T-helper 2 cell (primary cell): ENCODE measurements at places on chromosomes 5 and 9.

- DNase-seq: no peak
These were observed 328.7 kb downstream of the NSG2 start for GRCh38 chr5:174374206-174374605.

DNA sequence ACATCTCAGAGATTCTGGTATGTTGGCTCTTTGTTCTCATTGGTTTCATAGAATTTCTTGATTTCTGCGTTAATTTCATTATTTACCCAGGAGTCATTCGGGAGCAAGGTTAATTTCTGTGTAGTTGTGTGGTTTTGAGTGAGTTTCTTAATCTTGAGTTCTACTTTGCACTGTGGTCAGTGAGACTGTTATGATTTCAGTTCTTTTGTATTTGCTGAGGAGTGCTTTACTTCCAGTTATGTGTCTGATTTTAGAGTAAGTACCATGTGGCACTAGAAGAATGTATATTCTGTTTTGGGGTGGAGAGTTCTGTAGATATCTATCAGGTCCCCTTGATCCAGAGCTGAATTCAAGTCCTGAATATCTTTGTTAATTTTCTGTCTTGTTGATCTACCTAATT is 12.2 kb downstream of the RANBP17 start:
- DNase-seq: no peak

DNA sequence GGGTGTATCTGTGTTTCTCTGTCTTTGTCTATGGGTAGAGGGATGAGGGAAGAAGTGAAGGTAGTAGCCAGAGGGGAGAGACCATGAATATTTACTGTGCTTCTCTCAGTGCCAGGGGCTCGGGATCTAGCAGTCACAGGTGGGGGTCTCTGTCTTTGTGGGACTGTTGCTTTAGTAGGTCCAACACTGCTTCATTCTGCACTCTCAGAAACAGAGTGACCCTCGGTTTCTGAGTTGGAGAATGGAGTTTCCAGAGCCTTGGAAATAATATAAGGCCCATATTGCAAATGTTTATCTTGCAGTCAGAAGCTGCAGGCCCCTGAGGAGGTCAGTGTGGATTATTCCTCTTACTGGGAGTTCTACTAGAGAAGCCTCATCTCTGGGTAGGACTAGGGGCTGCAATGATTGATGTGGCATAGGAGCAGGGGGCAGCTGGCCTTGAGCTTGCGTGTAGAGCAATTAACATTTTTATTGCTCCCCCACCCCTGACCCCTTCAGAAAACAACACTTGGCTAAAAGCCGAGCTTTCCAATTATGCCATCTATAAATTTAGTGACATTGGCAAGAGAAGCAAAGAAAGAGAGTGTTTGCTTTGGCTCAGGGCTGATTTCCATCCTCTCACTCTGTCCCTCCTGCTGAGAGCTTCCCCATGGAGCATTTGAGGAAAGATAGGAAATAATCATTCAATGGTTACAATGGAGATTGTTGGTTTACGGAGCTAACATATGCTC is 55.0 kb upstream of the TRPC7 start:
- DNase-seq: no peak

DNA sequence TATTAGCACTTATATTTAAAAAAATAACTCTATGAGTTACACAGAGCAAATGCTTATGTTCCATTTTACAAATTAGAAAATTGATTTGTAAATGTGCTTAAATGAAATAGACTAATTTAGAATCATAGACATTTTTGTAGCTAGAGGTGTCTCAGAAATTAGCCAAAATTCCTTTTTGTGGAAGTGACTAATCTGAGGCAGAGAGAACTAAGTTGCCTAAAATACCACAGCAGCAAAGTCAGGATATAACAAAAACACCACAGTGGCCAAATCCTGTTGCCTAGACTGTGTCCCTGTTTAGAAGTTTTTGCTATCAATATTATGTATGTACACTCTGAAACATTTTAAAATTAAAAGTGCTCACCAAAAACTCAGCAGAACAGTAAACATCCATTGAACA is 18.7 kb downstream of the ADAMTSL1 start:
- no peak for DNase-seq

DNA sequence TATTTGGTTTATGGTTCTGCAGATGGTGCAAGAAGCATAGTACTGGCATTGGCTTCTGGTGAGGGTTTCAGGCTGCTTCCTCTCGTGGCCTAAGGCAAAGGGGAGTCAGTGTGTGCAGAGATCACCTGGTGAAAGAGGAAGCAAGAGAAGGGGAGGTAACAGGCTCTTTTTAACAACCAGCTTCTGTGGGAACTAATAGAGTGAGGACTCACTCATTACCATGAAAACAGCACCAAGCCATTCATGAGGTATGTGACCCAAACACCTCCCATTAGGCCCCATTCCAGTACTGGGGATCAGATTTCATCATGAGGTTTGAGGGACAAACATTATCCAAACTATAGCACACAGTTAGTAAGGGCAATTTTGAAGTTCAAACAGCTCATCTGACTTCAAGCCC is 263.5 kb downstream of the TMEM38B start:
- DNase-seq: no peak
